ENCODE measurements at places on chromosomes 11 and 22.

DNA sequence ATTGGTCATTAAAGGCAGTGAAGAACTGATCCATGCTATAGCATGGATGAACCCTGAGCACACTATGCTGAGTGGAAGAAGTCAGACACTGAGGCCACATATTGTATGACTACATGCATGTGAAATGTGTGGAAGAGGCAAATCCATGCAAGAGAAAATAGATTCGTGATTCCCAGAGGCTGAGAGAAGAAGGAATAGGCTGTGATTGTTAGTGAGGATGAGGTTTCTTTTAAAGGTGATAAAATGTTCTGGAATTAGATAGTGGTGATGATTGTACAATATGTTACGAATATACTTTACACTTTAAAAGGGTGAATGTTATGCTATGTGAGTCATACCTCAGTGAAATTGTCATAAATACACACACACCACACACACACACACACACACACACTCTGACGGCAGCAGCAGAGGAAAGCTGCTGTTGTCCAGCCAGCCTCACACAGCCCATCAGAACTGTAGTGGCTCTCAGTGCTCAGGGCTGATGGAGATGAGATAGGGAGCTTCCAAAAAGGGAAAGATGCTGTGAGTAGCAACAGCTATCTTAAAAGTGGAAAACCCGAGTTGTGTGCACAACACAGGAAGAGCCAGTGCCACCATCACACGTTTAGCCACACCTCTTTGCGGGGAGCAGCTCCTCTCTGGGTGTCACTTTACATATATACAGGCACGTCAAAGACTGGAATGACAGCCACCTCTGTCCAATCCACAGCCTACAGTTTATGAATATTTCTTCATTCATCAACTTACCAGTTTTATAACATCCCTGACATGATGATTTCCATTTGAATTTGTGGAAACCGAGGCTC lies 153.0 kb downstream of the SPATA19 start:
- no peak for DNase-seq

DNA sequence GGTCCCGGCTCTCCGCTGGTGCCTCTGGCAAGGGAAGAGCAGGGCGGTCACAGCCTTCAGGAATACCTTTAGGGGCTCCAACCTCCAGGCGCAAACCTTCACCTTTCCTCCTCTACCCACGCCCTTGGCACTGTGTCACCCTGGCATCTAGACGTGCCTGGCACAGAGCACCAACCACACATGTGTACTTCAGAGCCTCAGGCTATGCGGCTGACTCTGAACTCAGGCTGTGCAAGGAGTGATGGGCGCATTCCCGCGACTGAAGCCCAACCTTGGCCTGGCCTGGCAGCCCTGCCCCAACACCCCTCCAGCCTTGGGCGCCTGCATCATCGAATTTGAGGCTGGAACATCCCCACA lies 11.4 kb downstream of the SCARF2 start:
- no peak for DNase-seq

- DNase-seq: no peak
These were observed 48.2 kb downstream of the NECTIN1 start for GRCh38 chr11:119680541-119681360.

- DNase-seq: no peak
These were observed 66.9 kb downstream of the ALX4 start for GRCh38 chr11:44243086-44243485.

DNA sequence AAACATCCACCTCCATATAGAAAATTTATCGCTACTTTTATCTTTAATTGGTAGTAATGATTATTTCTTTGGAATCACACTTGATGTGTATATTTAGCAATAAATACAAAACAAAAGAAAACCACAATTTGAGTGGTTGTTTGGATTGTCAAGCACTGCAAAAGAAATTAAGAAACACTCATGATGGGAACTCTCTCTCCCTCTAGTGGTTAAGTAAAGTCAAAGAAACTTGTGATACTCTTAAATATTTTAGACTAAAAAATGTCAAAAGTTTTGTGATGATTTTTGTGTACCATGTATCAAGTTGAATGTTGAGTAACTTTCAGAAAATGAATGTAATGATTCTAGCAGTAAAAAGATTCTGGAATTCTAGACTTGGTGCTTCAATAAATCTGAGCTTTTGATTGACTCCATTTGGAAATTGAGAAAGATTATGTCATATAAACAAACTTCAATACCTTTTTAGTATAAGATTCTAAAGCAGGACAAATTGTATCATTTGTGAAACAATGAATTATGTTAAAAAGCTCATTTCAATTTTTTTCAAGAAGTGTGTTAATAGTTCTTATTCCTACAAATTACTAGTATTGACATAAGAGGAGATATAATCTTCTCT lies 20.8 kb downstream of the MUC15 start:
- no peak for DNase-seq

DNA sequence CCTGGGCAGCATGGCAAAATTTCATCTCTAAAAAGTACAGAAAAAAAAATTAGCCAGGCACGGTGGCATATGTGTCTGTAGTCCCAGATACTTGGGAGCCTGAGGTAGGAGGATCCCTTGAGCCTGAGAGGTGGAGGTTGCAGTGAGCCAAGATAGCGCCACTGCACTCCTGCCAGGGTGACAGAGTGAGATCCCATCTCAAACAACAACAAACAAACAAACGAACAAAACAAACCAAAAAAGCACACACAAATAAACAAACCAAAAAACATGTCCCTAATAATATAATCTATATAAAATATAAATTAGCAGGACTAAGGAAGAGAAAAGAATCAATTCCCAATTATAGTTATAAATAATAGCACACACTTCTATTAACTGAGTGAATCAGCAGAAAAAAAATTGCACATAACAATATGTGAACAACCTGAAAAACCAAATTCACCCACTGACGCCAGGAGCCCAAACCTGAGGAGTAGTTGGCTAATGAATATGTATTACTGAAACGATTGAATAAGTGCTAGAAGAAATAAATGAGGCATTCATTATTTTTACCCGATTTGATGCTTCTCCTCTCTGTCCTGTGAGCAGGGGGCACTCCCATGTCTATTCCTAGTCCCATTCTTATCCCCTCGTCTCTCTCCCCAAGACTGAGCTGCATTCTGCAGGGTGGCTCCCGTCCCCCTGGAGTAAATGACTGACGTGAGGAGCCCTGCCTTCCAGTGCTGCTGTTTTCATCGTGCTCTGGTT lies 108.2 kb upstream of the TOP3B start:
- DNase-seq: no peak

- DNase-seq: no peak
These were observed 116.9 kb downstream of the BRD1 start for GRCh38 chr22:49710746-49711145.

GRCh38 chr11:3186166-3186953 lies 21.2 kb upstream of the OSBPL5 start:
- no peak for DNase-seq

- no peak for DNase-seq
These were observed 60.7 kb downstream of the CDKN1C start for GRCh38 chr11:2824851-2825250.

DNA sequence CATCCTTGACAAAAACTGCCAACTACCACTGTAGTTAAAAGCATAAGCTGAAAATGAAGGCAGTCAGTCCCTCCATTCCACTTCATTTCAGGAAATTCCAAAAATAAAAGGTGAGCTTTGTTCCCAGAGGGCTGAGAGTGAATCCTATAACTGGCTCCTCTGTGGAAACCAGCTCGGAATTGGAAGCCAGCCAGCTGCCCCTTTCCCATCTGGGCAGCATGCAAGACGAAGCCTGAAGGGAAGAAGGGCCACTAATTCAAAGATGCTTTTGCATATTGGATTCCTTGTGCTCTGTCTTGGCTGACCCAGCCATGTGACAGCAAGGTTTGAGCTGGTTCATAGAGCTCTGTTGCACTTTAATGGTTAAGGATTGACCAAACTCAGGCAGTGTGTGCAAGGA lies 83.4 kb downstream of the ALX4 start:
- DNase-seq: no peak

DNA sequence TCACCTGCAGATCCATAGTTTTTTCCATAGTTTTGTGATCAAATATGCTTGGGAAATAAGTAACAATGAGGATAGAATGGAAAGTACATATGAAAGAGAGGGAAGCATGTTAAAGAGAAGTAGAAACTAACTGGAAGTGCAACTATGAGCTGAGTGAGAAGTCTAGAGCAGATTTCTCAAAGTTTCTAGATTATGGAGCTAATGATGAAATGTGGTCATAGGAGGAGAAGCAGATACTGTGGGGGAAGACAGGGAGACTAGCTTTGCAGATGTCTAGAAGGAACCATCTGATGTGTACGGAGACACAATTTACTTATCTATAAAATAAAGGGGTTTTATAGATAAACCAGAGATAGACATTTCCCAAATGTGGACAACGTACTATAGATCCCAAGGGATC lies 37.1 kb downstream of the RELT start:
- DNase-seq: no peak

DNA sequence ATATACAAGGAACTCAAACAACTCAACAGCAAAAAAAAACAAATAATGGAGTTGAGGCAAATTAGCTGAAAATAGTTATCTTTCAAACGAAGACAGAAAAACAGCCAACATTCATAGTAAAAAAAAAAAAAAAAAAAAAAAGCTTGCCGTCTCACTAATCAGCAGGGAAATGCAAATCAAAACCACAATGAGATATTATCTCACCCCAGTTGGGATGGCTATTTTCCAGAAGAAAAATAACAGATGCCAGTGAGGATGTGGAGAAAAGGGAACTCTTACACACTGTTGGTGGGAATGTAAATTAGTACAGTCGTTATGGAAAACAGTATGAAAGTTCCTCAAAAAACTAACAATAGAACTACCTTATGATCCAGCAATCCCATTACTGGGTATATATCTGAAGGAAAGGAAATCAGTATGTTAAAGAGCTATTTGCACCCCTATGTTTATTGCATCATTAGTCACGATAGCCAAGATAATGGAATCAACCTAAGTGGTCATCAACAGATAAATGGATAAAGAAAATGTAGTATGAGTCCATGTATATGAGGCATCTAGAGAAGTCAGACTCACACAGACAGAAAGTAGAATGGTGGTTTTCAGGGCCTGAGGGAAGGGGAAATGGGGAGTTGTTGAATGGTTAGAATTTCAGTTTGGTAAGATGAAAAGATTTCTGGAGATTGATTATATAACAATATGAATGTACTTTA lies 56.0 kb downstream of the USP35 start:
- no peak for DNase-seq

- no peak for DNase-seq
These were observed 26.0 kb downstream of the RELT start for GRCh38 chr11:73401924-73402833.

- DNase-seq: no peak
These were observed 163.7 kb upstream of the ZBED5 start for GRCh38 chr11:11021563-11021962.

DNA sequence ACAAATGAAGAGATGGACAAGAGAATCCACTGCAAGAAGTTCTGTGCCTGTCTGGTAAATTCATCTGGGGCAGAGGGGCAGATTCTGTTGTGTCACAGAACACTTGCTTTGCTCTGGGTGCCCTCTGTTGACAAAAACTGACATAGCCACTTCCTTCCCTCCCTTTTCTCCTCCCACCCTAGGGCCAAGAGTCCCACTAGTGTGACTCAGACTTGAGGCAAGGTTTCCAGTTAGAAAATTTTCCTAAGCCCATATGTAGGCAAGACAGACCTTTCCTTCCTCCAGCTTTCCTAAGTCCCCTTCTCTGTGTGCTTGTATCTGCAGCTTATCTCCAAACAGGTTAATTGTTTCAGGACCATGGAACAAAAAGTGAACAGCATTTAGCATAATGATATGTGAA lies 106.8 kb downstream of the RBFOX2 start:
- peak; percentile 66 for DNase-seq

DNA sequence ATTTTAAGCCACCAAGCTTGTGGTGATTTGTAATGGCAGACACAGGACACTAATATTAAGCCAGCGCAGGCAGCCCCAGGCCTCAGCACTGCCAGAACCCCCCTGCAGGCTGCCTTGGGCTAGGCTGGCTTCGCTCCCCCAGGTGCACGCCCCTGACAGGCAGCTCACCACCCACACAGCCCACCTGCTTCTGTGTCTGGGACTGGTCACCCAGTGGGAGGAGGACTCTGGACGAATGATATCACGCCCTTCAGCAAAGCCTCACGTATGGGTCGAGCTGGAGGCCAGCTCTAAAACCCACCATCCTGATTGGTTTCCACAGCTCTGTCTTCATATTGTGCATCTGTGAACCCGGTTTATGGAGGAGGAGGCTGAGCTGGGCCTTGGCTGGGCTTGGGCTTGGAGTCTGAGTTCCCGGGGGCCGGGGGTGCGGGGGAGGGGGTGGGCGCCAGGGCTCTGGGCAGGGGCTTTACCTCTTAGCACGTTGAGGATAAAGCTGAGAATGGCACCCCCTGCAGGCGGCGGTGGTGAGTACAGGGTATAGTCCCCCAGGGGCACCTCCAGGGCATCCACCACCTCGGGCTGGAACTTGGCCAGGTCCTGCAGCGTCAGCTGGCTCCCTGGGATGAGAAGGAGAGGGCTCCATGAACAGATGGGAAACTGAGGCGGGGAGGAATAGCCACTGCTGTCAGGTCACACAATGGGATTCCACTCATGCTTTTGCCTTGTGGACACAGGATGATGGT lies 13.8 kb downstream of the GGT5 start:
- no peak for DNase-seq

DNA sequence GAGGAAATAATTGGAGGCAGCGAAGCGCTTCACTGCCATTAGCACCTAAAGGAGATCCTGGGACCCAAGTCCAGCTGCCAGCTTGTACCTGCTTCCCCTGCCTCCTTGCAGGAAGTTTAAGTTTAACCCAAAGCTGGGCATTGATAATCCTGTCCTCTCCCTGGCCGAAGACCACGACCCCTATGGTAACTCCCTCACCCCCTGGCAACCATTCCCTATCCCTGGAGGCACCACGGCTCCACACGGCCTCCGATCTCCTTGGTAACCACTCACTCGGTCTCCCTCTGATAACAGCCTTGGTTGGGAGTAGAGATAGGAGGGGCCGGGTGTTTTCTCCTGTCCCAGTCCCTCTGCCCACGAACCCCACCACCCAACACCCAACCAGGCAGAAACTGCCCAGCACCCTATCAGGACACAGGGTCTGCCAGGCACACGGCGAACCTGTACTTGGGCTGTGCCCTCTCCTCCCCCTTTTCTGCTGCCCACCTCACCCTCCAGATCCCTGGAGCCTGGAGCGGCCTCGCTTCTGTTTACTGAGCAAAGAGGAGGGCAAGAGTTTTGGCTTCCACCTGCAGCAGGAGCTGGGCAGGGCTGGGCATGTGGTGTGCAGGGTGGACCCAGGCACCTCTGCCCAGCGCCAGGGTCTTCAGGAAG lies 833 bp downstream of the NHERF4 start:
- no peak for DNase-seq

- DNase-seq: no peak
These were observed 82.7 kb upstream of the HORMAD2 start for GRCh38 chr22:29997516-29997915.
